ENCODE measurements at places on chromosomes 4 and X. TPM values are rescaled to one million over a fixed set of nuclear protein-coding genes. Genes with fewer than 3 reads are reported as not detected.

HDX gene
- 12.6 TPM for total RNA-seq

DCX gene
- total RNA-seq, result 6.1 TPM

TKTL2 gene
- not detected for total RNA-seq

FGA gene
- not detected for total RNA-seq

SPINK2 gene
- not detected for total RNA-seq

ZNF185 gene
- total RNA-seq, result 32.8 TPM

TLR2 gene
- 2.4 TPM for total RNA-seq

MAGEC3 gene
- 0.16 TPM for total RNA-seq

WWC2 gene
- 64.1 TPM for total RNA-seq

PUDP gene
- total RNA-seq, result 41.4 TPM

GRCh38 chr4:156499684-156500083, 471.9 kb downstream of the PDGFC start:
- no peak for DNase-seq
- H3K4me3 ChIP-seq, result no peak overlapping the region
- H3K27me3 ChIP-seq, result no peaks in the 10 kb centered on the region

DNA sequence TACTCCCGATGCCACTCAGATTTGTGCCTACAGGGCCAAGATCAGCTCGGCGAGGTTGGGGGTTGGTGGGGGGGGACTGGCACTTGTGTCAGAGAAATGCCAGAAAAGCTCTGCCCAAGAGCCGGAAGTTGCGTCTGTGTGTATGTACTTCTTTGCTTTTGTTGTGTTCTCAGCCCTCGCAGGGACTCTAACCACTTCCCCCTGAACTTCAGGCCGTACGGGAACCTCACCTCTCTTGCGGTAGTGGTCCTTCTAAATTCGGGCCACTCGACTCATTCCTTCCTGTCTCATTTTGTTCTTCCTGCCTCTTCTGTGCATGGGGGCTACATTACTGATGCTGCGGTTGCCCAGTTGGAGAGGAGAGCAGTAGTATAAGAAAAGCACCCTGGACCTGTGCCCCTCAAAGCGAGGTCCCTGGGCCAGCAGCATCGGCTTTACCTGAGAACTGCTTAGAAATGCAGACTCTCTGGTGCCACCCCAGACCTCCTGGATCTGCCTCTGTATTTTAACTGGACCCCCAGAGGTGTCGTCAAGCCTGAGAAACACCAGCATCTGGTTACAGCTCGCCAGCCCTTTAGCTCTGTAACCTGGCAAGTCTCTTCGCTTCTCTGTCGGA, 146.3 kb upstream of the RPS6KA3 start:
- H3K36me3 ChIP-seq, result no peaks in the 10 kb centered on the region
- DNase-seq, result no peak
- H3K4me3 ChIP-seq, result no peak overlapping the region
- H3K27me3 ChIP-seq, result no peaks in the 10 kb centered on the region
- H3K4me1 ChIP-seq, result no peaks in the 10 kb centered on the region

GRCh38 chrX:43971966-43972961, 926 bp downstream of the NDP start:
- peaks cover 6% of the 10 kb centered on the region for H3K4me1 ChIP-seq
- H3K27me3 ChIP-seq, result peaks cover 38% of the 10 kb centered on the region
- peak overlapping the region; percentile 71 for H3K4me3 ChIP-seq

GRCh38 chr4:167230744-167231143, 3.5 kb downstream of the SPOCK3 start:
- H3K27me3 ChIP-seq, result peaks cover 62% of the 10 kb centered on the region
- H3K4me1 ChIP-seq, result peaks cover 19% of the 10 kb centered on the region
- DNase-seq, result no peak
- no peaks in the 10 kb centered on the region for H3K36me3 ChIP-seq

DNA sequence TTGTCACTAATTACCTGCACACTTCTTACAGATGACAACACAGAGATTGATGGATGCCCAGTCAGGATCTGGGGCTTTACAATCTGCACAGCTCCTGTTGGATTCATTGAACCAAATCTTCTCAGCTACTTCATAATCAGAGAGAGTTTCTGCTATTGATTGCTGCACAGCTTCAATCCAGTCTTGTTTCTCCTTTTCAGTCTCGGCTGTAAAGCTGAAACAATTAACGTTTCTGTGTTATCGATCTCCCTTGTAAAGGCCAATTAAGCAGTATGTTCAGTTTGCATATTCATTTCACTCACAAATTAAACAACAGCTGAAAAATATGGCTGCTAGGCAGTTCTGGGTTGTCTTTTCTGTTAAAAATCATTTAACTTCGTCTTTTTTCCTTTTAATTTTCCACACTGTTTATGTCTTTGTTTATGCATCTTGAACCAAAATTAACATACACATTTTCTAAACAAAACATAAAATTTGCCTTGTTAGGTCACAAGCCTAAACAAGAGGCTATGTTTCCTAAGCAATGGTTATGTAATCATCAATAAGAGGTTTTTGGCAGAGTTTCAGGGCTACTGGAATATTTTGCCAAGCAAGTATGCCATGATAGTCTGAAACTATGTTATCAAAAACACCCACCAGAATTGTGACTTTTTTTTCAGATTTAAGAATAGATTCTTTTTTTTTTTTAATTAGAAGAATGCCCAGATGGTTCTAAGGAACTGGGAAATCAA, 79.2 kb downstream of the ARAP2 start:
- DNase-seq, result no peak
- no peaks in the 10 kb centered on the region for H3K4me1 ChIP-seq
- no peak overlapping the region for H3K27ac ChIP-seq
- H3K27me3 ChIP-seq, result no peaks in the 10 kb centered on the region

DNA sequence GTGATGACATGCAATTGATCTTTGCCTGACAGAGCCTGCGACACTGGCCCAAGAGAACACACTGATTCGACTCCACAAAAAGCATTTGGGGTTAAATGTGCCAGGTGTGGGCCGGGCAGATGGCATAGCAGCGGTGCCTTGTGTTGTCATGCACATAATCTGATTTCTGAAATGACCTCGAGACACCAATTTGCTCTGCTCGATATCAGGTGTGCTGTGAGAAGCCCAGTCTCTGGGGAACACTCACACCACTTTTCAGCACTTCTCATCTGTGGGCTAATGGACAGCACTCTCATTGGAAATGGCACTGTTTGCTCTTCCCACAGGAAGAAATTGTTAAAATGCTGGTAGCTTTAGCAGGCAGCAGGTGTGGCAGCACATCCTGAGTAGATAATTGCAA, 738.3 kb upstream of the TENM3 start:
- H3K36me3 ChIP-seq, result no peaks in the 10 kb centered on the region
- no peak for DNase-seq
- no peak overlapping the region for H3K27ac ChIP-seq

DNA sequence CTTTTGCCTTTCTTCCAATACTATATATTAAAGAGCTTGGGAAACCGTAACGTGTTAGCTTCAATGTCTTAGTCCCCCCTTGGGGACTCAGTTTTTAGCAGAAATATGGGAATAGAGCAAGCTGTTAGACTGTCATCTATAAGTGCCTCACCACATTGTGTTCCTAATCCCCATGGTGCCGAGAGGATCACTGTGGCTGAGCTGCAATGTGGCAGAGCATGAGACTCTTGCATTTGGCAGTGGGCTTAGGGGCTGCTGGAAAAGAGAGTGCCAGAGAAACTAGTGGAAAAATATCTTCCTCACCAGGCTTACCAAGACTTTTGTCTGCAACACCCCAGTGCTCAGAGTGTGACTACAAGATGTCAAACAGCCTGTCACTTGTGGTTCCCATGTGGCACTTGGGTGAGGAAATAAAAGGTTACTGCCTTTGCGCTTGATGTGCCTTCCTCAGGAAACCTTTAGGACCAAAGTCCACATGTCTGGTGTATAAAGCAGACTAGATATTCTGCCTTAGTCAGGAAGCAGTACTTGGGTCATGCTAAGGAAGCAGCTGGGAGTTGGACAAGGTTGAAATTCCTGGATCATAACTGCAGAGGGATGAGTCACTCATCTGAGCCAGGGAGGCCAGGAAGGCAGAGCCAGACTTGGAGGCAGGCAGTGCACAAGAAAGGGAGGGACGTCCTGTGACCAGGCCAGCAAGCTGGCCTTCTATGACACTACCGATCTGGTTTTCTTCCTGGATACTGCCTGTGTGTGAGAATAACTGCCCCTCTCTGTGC, 9.7 kb upstream of the MAGEA4 start:
- H3K36me3 ChIP-seq, result no peaks in the 10 kb centered on the region
- no peaks in the 10 kb centered on the region for H3K4me1 ChIP-seq
- no peak for DNase-seq
- H3K27me3 ChIP-seq, result no peaks in the 10 kb centered on the region
- H3K27ac ChIP-seq, result no peak overlapping the region

- no peaks in the 10 kb centered on the region for H3K4me1 ChIP-seq
- no peaks in the 10 kb centered on the region for H3K36me3 ChIP-seq
- no peak overlapping the region for H3K4me3 ChIP-seq
- peaks cover 11% of the 10 kb centered on the region for H3K27me3 ChIP-seq
- no peak for DNase-seq
Observed at GRCh38 chrX:111339212-111339611, 68.9 kb upstream of the CAPN6 start.

- no peaks in the 10 kb centered on the region for H3K36me3 ChIP-seq
Observed at GRCh38 chrX:39654183-39654925, 443.4 kb downstream of the BCOR start.

- H3K4me3 ChIP-seq, result no peak overlapping the region
- H3K27ac ChIP-seq, result no peak overlapping the region
- H3K36me3 ChIP-seq, result no peaks in the 10 kb centered on the region
Observed at GRCh38 chr4:125582302-125582701, 267.5 kb downstream of the FAT4 start.

DNA sequence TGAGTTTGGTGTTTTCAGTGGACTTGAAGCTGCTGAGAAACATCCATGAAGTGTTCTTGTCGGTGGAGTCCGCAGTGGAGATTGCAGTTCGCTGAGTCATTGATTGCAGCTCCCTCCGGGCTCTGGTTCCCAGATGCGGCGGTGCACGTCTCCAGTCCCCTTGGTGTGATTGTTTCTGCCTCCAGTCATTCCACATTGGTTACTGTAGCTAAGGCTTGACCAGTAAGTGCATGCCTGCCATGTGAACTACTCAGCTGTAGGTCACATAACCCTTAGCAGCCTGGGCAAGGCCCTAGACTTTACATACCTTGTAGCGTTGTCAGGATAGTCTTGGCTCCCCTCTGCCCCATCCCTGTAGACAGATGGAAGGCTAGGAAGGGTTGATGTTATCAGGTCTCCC, 53.8 kb upstream of the CLCN4 start:
- H3K27ac ChIP-seq, result no peak overlapping the region
- peaks cover 10% of the 10 kb centered on the region for H3K4me1 ChIP-seq
- H3K27me3 ChIP-seq, result no peaks in the 10 kb centered on the region
- DNase-seq, result no peak
- H3K36me3 ChIP-seq, result peaks cover 41% of the 10 kb centered on the region

DNA sequence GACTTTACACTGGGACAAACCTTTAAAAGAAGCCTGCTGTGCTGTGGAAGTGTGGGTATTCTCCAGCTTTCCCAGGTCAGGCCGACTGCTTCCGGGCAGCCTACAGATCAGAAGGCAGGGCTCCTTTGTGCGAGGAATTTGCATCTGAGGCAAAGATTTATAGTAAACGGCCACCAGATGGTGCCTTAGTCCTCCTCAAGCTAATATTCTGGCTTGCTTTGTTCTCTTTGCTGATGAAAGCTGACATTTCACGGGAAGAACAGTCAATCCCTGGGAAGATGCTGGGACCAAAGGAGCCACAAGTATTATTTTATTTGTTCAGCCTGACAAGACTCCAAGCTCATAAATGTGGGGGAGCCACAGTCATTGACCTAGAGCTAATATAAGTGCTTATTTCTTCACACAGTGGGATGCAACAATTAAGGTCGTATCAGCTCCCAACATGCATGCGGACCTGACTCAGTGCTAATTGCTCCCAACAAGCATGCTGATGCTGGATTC, 120.7 kb upstream of the TRIM2 start:
- peak; percentile 56 for DNase-seq
- H3K4me3 ChIP-seq, result no peak overlapping the region
- H3K27me3 ChIP-seq, result no peaks in the 10 kb centered on the region
- peak overlapping the region; percentile 77 for H3K27ac ChIP-seq
- no peaks in the 10 kb centered on the region for H3K36me3 ChIP-seq

GRCh38 chr4:144955104-144955503, 142.9 kb downstream of the ANAPC10 start:
- peaks cover 27% of the 10 kb centered on the region for H3K36me3 ChIP-seq
- no peaks in the 10 kb centered on the region for H3K4me1 ChIP-seq
- H3K4me3 ChIP-seq, result no peak overlapping the region
- no peaks in the 10 kb centered on the region for H3K27me3 ChIP-seq
- DNase-seq, result no peak
- H3K27ac ChIP-seq, result no peak overlapping the region

DNA sequence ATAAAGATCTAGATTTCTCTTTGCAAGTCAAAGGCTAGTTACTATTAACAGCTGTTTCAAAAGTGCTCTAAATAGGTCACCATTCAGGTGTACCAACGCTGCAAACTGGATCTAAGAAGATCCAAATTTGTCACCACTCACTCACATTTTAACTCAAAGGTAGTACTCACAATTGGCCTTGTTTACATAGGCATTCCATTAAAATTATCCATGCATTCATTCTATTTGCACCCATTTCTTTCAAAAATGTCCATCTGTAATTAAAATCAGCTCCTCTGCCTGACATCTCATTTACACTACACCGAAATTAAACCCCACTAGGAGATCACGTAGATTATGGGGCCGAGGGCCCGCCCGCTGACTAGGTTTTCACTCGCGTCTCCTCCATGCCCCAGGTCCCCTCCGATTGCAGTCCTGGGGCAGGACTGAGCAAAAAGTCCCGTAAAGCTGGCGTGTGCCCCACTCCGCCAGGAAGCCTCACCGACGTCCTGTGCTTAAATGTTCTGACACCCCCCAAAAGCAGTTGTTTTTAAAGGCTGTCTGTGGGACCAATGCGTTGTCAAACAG, 1.3 kb upstream of the ING2 start:
- peak overlapping the region; percentile 71 for H3K4me3 ChIP-seq
- peaks cover 30% of the 10 kb centered on the region for H3K4me1 ChIP-seq
- DNase-seq, result no peak

DNA sequence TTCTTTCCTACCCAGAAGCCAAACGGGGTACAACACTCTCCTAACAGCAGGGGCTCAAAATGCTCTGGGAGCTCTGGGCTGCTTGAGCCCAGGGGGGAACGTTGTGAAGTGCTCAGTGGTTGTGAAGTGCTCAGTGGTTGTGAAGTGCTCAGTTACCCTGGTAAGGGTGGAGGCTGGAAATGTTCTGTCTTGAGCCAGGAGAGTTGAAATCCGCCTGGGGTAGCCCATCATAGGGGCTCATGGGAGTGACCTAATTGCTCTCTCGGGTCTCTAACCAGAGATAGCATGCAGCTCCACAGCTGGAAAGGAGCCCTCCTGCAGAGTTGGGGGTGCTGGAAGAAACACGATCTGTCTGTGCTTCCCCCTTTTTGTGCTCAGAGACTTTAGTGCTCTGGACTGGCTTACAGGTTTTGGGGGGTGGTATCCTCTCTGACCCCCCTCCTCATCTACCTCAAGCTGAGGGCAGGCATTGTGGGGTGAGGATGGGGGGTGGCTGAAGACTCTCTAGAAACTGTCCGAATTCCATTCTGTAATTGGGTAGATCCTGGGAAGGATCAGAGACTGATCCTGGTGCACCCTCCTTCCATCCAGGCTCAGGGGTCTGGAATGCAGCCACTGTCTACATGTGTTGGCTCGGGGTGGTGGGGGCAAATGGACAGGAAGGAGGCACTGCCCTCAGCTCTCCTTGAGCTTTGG, 2.7 kb downstream of the EFNB1 start:
- H3K4me3 ChIP-seq, result peak overlapping the region; percentile 85
- no peaks in the 10 kb centered on the region for H3K36me3 ChIP-seq
- H3K27me3 ChIP-seq, result no peaks in the 10 kb centered on the region
- peak; percentile 29 for DNase-seq
